ENCODE measurements at places on chromosomes 2 and 18.

GRCh38 chr2:19360966-19361321, 2.5 kb upstream of the OSR1 start:
- no peak for DNase-seq

DNA sequence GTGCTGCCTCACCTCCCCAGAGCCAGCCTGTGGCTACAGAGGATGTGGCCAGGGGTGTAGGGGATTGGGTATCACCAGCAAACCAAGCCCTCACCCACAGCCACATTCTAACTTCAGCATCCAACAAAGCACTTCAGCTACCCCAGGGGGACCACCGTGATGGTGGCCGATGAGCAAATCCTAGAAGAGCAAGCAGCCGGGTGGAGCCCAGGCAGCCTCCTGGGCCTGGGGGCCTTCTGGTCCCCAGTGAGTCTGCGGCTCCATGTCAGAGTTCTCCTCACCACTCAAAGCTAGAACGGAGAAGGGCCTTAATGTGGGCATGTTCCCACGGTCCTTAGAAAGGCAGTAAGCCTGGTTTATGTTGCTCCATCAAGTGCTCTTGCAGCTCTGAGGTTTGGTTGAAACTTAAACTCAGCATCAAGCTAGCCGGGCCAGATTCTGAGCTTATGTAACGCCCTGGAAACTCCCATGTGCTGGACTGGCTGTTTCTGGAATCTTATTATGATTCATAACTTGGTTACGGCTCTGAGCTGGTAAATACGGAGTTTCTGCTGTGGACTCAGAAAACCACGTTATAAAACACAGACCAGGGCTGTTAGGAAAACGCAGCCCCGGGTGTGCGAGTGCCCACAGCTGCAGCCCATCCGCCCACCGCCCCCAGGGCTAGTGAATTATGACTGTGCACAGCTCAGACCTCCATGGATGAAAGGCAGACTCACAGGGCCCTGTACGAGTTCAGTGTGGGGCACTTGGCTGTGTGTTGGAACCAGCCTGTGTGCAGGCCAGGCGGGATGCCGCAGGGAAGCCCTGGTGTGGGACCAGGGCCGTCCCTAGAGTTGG, 99.8 kb downstream of the SEPTIN10 start:
- no peak for DNase-seq

DNA sequence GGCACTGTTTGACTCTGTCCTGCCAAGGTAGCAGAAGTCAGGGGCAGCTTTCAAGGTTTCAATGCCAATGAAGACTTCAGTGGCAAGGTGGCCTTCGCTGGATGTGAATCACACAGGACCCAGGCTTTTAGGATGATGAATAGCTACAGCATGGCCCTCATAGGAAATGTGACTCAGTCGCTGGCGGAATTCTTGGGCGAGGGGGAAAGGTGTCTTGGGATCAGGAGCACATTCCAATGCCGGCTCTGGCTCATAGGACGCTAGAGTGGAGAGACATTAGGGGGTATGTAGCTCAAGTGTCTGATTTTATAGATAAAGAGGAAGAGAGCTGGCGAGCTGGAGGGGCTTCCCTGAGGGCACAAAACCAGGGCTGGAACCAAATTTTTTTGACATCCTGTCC, 68.6 kb downstream of the SMIM21 start:
- DNase-seq = no peak

- no peak for DNase-seq
Observed at GRCh38 chr2:72153026-72153791, 5.5 kb upstream of the CYP26B1 start.

DNA sequence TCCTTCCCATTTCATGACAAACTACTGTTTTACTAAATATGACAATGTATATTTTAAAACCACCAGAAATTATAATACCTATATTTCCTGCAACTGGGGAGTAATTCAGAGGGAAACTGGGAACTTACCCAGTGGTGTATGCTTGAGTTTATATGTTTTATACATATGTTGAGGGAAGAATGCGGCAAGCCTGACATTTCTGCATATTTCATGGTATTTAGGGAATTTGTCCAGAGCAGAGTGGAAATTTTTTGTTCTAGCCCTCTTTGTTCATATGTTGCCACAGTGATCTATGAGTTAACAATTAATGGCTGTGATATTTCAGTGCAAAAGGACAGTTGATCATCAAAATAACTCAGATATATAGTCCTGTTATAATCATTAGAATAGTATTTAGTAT, 230.8 kb upstream of the VWC2L start:
- no peak for DNase-seq
